Activated CD4-positive, alpha-beta T cell treated with anti-CD3 and anti-CD28 coated beads, Interleukin-2, amount 10 ng/mL, durations not matched to agents 24 days and 14 days (primary cell): ENCODE measurements at places on chromosomes 3 and 15. TPM values are rescaled to one million over a fixed set of nuclear protein-coding genes. Genes with fewer than 3 reads are reported as not detected.

DNA sequence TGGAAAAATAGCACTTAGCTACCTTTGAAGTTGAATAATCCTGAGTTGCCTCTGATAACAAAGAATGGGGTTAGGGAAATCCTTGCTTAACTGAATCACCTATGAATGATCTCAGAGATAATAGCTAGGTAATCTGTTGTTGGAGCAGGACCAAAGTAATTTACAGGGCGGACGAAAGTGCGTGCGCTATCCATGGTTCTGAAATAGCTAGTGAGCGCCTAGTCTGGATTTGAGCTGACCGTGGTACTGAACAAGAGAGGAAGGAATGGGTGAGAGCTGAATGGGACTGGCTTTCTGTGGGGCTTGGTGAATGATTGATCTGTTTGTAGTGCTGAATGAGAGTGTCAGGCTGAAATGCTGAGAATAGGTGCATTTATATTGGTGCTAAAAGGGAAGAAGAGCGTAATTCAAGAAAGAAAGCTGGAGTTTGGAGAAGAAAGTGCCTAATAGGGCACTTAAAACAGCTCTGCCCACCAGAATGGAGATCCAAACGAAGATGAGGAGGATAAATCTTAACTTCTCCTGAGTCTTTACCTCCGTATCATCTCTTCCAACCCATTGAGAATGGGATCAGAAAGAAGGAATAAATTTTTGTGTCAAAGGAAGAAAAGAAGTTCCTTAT is 10.1 kb downstream of the SCN10A start:
- H3K27ac ChIP-seq: no peak overlapping the region
- H3K4me3 ChIP-seq: no peak overlapping the region
- no peaks in the 10 kb centered on the region for H3K4me1 ChIP-seq
- H3K27me3 ChIP-seq: no peaks in the 10 kb centered on the region
- no peaks in the 10 kb centered on the region for H3K36me3 ChIP-seq
- DNase-seq: peak; percentile 87

SAMMSON gene
- total RNA-seq: not detected in 2 replicates

- no peaks in the 10 kb centered on the region for H3K4me1 ChIP-seq
- H3K27ac ChIP-seq: no peak overlapping the region
- no peaks in the 10 kb centered on the region for H3K27me3 ChIP-seq
Observed at GRCh38 chr3:180048103-180048502, 11.4 kb upstream of the PEX5L start.

HTR3E gene
- total RNA-seq: not detected in 2 replicates

GRCh38 chr15:67050522-67051087 is 14.8 kb upstream of the SMAD3 start:
- H3K27me3 ChIP-seq: peaks cover 2% of the 10 kb centered on the region
- no peaks in the 10 kb centered on the region for H3K36me3 ChIP-seq
- H3K27ac ChIP-seq: peak overlapping the region; percentile 29
- peaks cover 27% of the 10 kb centered on the region for H3K4me1 ChIP-seq
- DNase-seq: no peak
- no peak overlapping the region for H3K4me3 ChIP-seq

GRCh38 chr15:71294251-71294910 is 179.1 kb downstream of the THSD4 start:
- no peak overlapping the region for H3K27ac ChIP-seq
- H3K4me1 ChIP-seq: peaks cover 17% of the 10 kb centered on the region
- peaks cover 7% of the 10 kb centered on the region for H3K27me3 ChIP-seq
- no peak for DNase-seq
- no peak overlapping the region for H3K4me3 ChIP-seq
- no peaks in the 10 kb centered on the region for H3K36me3 ChIP-seq

GPR62 gene
- total RNA-seq: not detected in 2 replicates

DNA sequence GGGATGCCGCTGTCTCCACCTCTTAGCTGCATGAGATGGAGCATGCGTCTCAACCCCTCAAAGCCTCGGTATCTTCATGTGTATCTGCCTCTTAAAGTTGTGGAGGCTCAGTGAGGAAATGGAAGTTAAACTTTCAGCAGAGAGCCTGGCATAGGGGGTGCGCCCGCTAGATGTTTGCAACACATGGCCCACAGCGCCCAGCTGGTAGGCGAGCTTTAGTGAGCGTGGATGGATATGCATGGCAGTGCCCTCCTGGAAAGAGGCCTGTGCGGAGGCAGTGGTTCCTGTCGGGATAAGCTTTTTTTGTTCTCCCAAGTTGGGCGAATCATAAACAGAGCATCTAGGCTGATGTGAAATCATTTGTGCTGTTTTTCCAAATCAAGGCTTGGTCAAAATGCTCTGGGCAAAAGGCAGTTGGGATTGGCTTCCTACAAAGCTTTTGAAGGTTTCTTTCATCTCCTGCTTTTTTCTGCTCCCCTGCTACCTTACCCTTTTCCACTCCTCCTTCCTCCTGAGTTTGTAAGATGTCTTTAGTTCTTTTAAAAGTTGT is 272.4 kb upstream of the TPM1 start:
- no peak overlapping the region for H3K27ac ChIP-seq
- no peak overlapping the region for H3K4me3 ChIP-seq
- DNase-seq: no peak
- no peaks in the 10 kb centered on the region for H3K36me3 ChIP-seq
- no peaks in the 10 kb centered on the region for H3K27me3 ChIP-seq
- no peaks in the 10 kb centered on the region for H3K4me1 ChIP-seq

BDH1 gene
- total RNA-seq: 124 and 133 TPM in 2 replicates

DNA sequence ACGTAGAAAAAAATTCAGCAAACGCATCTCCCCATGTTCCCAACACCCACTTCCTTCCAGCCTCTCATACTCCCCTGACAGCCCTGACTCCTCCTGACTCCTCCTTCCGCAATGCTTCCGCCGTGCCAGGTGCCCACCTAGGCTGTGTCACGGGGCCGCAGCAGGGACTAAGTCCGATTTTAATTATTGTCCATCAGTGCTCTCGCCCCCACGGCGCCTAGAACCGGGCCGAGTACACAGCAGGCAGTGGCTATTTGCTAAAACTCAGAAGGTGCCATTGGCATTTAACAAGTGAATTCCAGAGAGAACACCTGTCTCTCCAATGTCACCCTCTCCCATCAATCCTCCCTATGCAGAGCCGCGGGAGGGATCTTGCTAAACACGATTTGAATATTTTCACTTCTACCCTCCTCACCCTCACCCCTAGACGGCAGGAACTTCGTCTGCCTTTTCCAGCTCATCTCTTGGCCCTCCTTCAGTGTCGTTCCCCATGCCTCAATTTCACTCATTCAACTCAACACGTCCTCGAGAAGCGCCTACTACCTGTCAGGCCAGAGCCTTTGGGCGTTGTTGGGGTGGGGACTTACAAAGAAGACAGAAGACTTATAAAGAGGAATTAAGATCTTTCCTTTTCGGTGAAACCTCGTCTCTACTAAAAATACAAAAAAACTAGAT is 11.5 kb upstream of the SHF start:
- no peaks in the 10 kb centered on the region for H3K36me3 ChIP-seq
- H3K4me1 ChIP-seq: peaks cover 9% of the 10 kb centered on the region
- no peak overlapping the region for H3K27ac ChIP-seq
- H3K4me3 ChIP-seq: no peak overlapping the region
- peaks cover 2% of the 10 kb centered on the region for H3K27me3 ChIP-seq
- DNase-seq: peak; percentile 84

GRCh38 chr3:123818324-123818920 is 65.7 kb downstream of the MYLK start:
- no peaks in the 10 kb centered on the region for H3K36me3 ChIP-seq
- DNase-seq: no peak
- no peaks in the 10 kb centered on the region for H3K27me3 ChIP-seq
- H3K4me1 ChIP-seq: no peaks in the 10 kb centered on the region
- H3K27ac ChIP-seq: no peak overlapping the region
- no peak overlapping the region for H3K4me3 ChIP-seq

GHRL gene
- total RNA-seq: 0.43 and 1.3 TPM in 2 replicates

DNA sequence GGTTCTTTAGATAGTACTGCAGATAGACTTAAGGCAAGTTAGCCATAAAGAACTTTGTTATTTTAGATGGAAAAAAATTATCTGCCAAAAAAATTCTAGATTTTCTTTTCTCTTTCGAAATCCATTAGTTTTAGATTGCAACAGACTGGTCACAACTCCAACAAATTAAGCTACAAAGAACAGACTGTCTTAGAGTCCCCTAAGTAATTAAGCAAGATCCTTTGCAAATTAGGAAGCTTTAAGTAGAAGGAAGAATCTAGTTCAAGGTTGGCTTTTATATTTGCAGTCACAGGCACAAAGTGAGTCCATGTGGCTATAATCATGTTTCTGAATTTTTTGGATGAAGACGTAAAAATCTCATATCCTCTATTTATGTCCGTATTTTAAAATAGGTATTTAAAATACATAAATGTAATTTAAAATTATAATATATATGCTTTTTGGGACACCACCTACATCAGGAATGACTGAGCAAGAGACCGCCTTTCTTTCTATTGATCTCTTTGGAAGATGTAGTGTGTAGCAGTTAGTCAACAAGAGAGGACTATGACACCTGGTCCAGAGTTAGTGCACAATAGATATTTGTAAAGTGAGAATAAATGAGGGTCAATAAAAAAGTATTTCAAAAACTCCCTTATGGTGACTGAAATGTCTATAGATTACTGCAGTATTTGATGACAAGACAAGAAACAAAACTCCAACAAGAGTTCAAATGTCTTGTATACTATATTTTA is 34.4 kb downstream of the TMEM45A start:
- no peak overlapping the region for H3K27ac ChIP-seq
- no peak overlapping the region for H3K4me3 ChIP-seq
- peaks cover 13% of the 10 kb centered on the region for H3K27me3 ChIP-seq
- no peaks in the 10 kb centered on the region for H3K4me1 ChIP-seq

- no peaks in the 10 kb centered on the region for H3K4me1 ChIP-seq
- no peaks in the 10 kb centered on the region for H3K36me3 ChIP-seq
- no peak for DNase-seq
- H3K4me3 ChIP-seq: no peak overlapping the region
- peaks cover 2% of the 10 kb centered on the region for H3K27me3 ChIP-seq
- no peak overlapping the region for H3K27ac ChIP-seq
Observed at GRCh38 chr15:29747837-29748417, 74.3 kb downstream of the TJP1 start.

CSTA gene
- total RNA-seq: not detected in 2 replicates

A4GNT gene
- total RNA-seq: not detected in 2 replicates

GRCh38 chr3:143727391-143727790 is 120.9 kb downstream of the SLC9A9 start:
- DNase-seq: no peak
- no peak overlapping the region for H3K27ac ChIP-seq
- no peaks in the 10 kb centered on the region for H3K27me3 ChIP-seq
- H3K36me3 ChIP-seq: no peaks in the 10 kb centered on the region
- no peak overlapping the region for H3K4me3 ChIP-seq

TSEN2 gene
- 30.5 and 39.3 TPM in 2 replicates for total RNA-seq

- no peaks in the 10 kb centered on the region for H3K36me3 ChIP-seq
- H3K27ac ChIP-seq: no peak overlapping the region
- no peaks in the 10 kb centered on the region for H3K4me1 ChIP-seq
- no peak for DNase-seq
- no peaks in the 10 kb centered on the region for H3K27me3 ChIP-seq
- no peak overlapping the region for H3K4me3 ChIP-seq
Observed at GRCh38 chr3:104873331-104873730, 493.4 kb upstream of the ALCAM start.

GRCh38 chr15:49692514-49693090 is 71.8 kb downstream of the DTWD1 start:
- DNase-seq: no peak
- no peaks in the 10 kb centered on the region for H3K4me1 ChIP-seq
- no peaks in the 10 kb centered on the region for H3K36me3 ChIP-seq
- no peak overlapping the region for H3K4me3 ChIP-seq

MEIS2 gene
- not detected in 2 replicates for total RNA-seq

DNA sequence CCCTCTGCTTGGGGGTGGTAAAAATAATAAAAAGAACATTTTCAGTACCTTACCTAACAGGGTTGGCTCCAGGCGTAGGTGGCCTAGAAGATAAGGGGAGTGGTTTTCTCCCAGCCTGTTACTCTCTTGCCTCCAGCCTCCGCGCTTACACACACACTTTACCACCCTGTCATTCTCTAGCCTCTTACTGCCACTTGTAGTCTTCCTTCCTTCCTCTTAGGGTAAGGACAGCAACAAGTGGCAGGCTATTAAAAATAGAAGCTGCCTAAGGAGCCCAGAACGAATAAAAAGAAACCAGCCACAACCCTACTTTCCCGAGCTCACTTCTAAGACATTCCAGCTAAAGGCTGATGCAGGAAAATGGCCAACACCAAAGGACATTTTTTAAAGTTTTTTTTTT is 9.6 kb upstream of the LIPH start:
- no peak overlapping the region for H3K4me3 ChIP-seq
- no peak overlapping the region for H3K27ac ChIP-seq
- no peak for DNase-seq
- no peaks in the 10 kb centered on the region for H3K36me3 ChIP-seq
- peaks cover 3% of the 10 kb centered on the region for H3K27me3 ChIP-seq

SUSD5 gene
- total RNA-seq: not detected in 2 replicates

DNA sequence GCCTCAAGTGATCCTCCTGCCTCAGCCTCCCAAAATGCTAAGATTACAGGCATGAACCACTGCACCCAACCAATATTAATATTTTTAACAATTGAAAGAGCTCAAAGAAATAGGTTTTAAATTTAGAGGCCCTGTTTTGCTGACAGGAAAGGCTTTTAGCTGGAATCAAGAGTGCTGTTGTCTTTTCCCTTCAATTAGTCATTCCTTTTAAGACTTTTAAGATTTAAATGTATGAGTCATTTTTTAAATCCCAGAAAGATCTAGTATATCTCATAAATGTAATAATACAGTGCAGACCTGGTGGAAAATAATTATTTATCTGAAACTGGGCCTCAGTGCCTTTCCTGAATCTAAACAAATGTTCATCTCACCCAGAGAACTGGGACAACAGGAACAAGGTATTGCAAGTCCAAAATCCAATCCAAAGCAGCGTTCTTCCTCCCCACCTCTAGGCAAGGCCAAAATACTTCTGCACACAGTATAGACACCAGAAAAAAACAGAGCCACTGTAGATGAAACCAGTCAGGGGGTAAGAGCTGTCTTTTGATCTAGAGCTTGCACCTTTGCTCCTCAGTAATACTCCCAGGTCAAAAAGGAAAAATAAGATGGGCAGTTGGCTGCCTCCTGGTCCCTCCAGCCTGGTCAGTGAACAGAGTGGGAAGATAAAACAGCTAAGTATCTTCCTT is 14.4 kb downstream of the AGTR1 start:
- no peaks in the 10 kb centered on the region for H3K4me1 ChIP-seq
- no peak overlapping the region for H3K4me3 ChIP-seq
- no peaks in the 10 kb centered on the region for H3K27me3 ChIP-seq

DNA sequence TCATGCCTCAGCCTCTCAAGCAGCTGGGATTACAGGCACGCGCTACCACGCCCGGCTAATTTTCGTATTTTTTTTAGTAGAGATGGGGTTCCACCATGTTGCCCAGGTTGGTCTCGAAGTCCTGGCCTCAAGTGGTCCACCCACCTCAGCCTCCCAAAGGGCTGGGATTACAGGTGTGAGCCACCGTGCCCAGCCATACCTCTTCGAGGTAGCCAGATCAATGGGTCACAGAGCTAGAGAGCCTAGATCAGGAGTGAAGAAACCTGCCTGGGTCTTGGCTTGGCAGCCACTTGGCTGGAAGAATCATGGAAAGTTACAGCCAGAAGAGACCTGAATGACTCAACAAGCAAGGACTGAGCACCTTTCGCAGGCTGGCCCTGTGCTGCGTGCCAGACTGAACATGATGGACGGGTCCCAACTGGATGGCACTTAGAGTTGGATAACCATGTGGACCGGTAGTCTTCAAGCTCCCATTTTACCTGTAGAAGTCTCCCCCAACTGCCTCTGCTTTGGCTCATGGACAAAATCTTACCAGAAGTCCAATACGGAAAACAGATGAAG is 29.7 kb downstream of the GNB5 start:
- DNase-seq: no peak
- H3K27me3 ChIP-seq: no peaks in the 10 kb centered on the region
- H3K27ac ChIP-seq: no peak overlapping the region
- H3K4me1 ChIP-seq: peaks cover 18% of the 10 kb centered on the region
- peaks cover 11% of the 10 kb centered on the region for H3K36me3 ChIP-seq
